CD4-positive, CD25-positive, alpha-beta regulatory T cell (primary cell): ENCODE measurements at places on chromosomes 11 and 22.

- DNase-seq: no peak
Observed at GRCh38 chr11:3825473-3826154, 15.1 kb downstream of the RHOG start.

GRCh38 chr22:21945453-21946261 is 7.0 kb downstream of the PPM1F start:
- no peak for DNase-seq

- no peak for DNase-seq
Observed at GRCh38 chr22:37012262-37012904, 6.9 kb downstream of the TST start.

DNA sequence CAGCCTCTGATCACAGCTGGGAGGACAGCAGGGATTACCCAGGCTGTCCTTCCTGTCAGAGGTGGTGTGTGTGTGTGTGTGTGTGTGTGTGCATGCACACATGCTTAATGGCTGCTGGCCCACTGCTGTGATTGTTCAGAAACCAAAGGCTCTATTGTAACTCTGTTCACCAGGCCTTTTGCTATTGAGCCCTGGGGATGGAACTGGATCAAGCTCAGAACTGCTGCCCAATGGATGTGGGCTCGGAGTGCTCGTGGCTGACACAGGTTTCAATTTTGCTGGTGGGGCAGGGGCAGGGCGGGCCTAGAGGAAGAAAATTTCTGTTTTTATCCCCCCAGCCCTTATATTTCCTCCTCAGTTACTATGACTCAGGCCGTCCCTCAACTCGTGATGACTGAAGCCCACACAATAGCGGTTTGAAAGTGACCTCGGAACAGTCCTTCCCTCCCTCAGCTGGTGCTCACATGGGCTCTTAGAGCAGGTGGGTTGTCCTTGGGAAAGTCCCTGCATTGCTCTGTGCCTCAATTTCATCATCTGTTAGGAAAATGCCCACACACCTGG is 359.3 kb downstream of the TENM4 start:
- DNase-seq: no peak

DNA sequence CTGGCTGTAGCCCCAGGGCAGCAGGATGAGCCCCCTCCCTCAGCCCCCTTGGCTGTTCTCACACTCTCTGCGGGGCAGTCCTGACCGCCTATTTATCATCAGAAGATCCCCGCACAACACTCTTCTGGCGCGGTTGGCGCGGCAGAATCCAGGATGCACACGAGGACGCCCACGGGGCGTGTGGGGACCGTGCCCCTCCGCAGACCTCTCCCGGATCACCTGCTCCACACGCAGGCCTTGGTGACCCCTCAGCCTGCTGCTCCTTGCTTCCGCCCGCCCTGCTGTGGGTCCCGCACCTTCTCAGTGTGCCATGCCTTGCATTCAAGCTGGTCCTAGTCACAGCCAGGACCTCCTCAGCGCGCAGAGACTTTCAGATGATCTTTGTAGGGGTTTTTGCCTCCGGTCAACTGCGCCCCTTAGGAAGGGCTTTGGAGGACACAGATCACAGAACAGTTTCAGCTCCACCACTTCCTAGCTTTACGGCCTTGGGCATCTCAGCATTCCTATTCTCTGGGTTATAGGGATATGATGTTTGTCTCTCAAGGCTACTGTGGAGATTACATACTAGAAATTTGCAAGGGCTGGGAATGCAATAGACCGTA is 841 bp upstream of the TUB start:
- DNase-seq: no peak

DNA sequence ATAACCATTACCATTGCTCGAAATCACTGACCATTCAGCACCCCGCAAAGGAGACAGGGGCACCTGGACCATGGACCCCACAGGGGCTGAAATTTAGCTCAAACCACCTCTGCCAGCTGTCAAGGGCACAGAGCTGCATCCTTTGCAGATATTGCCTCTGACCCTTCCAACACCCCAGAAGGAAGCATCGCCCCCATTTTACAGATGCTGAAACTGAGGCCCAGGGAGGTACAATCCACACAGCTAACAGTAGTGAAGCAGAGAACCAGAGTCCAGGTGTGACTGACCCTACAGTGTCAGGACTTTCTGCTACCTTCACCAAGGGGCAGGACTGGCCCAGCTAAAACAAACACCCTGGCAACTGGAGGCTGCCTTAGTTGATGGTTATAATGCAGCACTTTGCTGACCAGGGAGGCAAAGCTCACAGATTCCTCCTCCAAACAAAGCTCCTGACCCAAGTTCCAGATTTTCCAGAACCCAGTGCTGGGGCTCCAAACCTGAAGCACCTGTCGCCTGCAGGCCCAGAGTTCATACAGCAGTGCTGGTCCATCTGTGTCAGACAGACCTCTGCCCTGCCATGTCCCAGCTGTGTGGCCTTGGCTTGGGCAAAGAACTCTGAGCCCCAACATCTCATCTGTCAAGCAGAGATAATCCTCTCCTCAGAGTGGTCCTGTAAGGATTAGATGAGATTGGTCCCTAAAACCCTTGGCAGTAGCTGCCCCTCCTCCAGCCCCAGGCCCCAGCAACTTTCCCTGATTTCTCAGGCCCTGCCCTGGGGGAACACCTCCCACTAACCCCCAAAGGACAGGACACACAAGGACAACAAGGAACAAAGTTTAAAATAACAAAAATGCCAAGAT is 15.2 kb upstream of the ARAP1 start:
- DNase-seq: no peak

DNA sequence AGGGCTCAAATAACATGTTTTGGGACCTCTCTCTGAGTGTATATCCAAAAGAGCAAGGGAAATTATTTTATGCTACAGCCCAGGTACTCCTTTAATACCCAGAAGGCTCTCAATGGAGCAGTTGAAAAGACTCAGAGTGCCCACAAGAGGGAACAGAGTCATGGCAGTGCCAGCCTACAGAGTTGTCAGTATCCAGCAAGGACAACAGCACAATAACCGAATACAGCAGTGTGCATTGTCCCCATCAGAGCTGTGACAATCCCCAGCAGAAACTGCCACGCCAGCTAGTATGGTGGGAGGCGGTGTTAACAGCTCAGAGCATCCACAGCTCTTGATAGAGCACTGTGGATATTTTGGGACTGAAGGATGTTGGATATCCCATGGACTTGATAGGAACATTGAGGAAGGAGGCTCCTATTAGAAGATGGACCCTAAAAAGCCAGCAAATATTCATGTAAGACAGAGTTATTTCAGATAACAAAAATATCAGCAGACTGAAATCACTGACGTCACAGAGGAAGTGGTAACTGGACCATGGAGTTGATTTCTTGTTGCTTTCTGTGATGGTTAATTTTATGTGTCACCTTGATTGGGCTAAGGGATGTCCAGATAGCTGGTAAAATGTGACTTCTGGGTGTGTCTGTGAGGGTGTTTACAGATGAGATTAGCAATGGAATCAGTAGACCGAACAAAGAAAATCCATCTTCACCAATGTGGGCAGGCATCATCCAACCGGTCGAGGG is 17.7 kb upstream of the PAFAH1B2 start:
- DNase-seq: no peak

- peak; percentile 46 for DNase-seq
Observed at GRCh38 chr11:73295241-73295995, 12.7 kb upstream of the ARHGEF17 start.

- peak; percentile 87 for DNase-seq
Observed at GRCh38 chr22:37538590-37539357, 19.6 kb upstream of the CARD10 start.

GRCh38 chr22:19880786-19881569 is 26.3 kb upstream of the GNB1L start:
- DNase-seq: no peak

DNA sequence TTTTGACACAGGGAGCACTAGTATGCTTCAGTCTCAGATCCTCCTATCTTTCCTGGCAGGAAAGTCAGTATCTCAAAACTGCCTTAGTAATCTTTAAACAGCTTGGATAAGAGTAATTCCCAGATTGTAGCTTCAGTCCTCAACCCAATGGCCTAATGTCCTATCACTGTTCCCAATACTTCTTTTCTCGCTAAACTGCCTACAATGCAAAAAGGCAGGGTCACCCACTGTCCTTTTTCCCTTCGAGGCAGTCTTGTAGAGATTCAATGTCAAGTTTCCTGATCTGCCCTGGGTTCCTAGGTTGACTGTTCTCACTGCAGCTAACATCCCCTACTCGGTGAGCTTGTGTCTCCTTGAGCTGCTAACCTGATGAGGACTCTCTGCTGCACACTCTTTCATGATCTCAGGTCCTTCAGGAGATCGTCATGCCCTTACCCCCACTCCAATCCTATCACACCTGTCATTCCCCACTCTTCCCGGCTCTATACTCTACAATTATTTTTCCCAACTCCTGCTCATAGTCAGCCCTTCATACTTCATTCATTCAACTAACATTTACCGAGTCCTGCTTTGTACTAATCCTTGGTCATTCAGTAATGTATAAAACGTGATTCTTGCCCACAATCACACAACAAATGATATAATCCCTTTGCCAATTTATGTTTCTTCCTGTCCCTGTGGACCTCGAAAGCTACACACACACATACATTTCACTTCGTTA is 904 bp downstream of the C2CD3 start:
- DNase-seq: no peak

- peak; percentile 80 for DNase-seq
Observed at GRCh38 chr22:46036558-46037408, 59.8 kb upstream of the WNT7B start.

DNA sequence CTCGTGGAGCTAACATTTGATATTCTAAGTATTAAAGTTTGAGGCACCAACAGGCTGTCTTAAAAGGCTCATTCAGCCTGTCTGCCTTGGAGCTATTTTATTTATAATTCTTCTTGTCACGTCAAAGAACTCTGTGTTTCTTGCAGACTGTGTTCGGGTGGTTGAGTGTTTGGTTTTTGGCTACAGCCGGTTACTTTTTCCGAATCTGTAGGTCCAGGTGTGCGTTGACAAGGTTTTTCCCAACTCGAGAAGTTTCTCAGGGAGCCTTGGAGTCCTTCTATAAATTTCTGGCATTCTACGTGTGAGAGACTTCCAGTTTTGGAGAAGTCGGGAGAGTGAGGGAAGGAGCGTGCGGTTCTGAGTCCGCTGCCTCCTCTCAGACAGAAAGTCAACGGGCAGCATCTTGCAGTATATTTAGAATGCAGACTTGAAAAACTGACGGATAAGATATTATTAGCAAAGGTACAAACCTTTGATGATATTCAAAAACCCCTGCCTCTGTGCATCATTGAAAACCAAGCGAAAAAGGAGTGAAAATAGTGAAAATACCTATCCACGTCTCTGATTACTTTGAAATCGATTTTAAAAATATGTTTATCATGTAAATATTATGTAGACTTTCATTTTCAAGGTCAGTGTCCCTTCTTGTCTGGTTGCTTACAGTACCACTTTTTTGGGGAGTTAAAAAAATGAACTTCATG is 85.2 kb upstream of the PPARA start:
- DNase-seq: no peak

DNA sequence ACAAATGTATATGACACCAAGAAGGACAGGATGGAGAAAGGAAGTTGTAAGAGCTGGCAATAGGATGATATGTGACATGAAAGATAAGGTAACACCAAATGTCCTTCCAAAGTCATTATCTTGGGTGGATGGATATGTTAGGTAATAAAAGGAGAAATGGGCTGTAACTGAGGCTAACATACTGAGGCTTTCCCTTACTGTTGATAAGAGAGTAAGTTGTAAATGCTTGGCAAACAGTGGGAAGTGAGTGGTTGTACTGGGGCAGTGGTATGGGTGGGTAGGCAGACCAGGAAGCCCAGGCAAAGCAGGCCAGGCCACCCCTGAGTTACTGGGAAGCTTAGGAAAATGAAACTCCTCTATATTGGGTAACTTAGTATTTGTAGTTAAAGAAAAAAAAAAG is 73.7 kb downstream of the ARHGAP42 start:
- DNase-seq: no peak

DNA sequence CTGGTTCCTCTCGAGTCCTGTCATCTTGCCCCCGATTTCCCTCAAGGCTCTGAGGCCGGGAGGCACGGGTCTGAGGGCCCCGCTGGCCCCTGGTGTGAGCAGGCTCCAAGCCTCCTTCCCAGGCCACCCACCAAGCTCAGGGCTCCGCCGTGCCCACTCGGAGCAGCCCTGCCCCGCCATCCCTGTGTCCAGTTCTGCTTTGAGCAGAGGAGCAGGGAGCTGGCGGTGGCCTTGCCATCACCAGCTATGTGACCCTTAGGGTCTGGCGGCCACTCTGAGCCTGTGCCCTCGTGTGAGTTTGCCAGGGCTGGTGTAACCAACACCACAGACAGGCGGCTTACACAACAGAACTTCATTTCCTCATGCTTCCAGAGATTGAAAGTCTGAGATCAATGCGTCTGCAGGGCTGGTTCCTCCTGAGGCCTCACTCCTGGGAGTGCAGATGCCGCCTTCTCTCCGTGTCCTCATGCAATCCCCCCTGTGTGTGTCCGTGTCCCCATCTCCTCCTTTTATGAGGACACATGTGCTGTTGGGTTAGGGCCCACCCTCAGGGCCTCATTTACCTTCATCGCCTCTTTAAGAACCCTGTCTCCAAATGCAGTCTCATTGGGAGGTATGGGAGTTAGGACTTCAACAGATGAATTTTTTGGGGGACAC is 36.5 kb upstream of the CELSR1 start:
- no peak for DNase-seq

GRCh38 chr22:39932918-39933649 is 27.1 kb upstream of the TMA7B start:
- peak; percentile 37 for DNase-seq

GRCh38 chr22:30325724-30326254 is 952 bp downstream of the TBC1D10A start:
- DNase-seq: no peak

GRCh38 chr22:24329453-24329852 is 58.8 kb downstream of the SPECC1L start:
- DNase-seq: no peak

DNA sequence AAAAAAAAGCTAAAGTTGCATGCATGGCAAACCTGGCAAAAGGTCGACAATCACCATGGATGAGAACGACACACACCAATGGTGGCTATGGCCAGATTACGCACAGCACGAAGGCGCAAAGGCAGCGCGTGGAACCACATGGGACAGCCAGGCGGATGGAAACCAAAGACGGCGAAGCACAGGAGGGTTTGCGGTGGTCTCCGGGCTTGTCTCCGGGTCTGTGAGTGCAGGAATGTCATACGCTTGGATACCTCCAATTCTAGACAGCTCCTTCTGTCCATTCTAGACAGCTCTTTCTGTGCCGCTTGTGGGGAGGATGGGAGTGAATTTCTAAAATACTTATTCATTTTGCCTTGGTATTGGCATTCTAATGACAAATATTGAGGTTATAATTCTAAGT is 685.4 kb downstream of the BRD1 start:
- no peak for DNase-seq

- DNase-seq: no peak
Observed at GRCh38 chr11:78535920-78536319, 38.7 kb downstream of the NARS2 start.

DNA sequence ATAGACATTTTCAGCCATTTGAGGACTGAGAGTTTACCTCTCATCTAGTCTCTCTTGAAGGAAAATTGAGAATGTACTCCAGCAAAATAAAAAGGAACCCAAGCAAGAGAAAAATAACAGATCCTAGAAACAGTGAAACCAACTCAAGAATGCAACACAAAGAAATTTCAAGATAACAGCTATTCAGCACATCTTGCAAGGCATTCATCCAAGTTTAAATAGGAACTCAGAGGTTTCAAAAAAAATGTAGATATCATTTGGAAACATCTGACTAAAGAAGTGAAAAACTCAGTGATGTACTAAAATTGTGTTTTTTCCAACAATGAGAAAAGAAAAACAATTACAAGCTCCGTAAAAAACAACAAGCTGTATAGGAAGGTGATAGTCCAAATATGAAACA is 76.4 kb downstream of the TMEM135 start:
- no peak for DNase-seq
